ENCODE measurements at places on chromosomes 12 and 14. TPM values are rescaled to one million over a fixed set of nuclear protein-coding genes. Genes with fewer than 3 reads are reported as not detected.
A peak's percentile ranks its signal among the peaks of the same experiment; 100 is the strongest.

DNA sequence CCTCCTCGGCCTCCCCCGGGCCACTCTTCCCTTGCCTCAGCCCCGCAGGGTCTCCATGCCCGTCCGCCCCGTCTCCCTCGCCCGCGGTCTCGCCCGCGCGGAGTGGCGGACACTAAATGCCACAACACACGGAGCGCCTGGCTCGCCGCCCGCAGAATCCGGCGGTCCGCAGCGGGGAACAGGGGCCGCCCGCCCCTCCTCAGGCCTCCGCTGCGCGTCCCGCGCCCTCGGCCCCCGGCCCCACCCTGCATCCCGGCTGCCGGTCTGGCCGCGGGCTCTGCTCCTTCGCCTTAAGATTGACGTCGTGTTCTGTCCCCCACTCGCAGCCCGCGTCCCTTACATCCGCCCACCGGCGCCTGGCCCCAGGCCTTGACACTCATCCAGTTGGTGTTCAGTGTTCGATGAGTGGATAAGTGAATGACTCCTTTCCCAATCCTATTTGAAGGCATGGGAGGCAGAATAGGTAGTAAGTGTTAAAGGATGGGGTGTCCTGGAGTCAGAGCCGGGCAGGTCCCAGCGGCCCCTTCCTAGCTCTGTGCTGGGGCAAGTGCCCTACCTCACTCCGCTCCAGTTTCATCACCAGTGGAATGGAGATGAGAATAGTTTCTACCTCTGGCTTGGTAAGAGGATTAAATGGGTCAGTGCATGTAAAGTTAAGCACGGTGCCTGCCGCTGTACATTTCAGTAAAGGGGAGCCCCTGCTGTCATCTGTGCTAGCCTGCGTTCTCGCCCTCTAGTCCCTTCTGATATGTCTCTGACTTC is 622 bp downstream of the TECPR2 start:
- peak; percentile 56 for DNase-seq
- peaks cover 8% of the 10 kb centered on the region for H3K36me3 ChIP-seq
- peaks cover 38% of the 10 kb centered on the region for H3K4me1 ChIP-seq
- H3K27ac ChIP-seq = peak overlapping the region; percentile 85
- H3K27me3 ChIP-seq = no peaks in the 10 kb centered on the region
- H3K4me3 ChIP-seq = no peak overlapping the region

Gene CCDC197
- total RNA-seq = not detected

DNA sequence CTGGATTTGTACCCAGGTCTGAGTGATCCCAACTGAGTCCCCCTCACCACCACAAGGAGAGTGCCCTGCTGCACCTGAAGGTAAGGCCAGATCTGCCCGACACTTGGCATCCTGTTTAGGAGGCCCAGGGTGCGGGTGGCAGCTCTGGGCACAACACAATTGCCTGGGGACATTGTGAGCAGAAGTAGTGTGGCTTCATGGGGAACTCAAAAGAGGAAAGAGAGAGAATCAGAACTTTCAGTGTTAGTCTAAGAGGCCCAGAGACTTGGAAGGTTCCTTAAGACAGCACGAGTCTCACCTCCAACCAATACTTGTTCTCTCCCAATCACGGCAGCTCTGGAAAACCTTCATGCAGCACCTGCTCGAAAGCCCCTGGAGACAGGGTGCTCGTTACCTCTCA is 6.6 kb upstream of the SLC8B1 start:
- no peak for DNase-seq
- no peak overlapping the region for H3K27ac ChIP-seq
- H3K27me3 ChIP-seq = no peaks in the 10 kb centered on the region

DNA sequence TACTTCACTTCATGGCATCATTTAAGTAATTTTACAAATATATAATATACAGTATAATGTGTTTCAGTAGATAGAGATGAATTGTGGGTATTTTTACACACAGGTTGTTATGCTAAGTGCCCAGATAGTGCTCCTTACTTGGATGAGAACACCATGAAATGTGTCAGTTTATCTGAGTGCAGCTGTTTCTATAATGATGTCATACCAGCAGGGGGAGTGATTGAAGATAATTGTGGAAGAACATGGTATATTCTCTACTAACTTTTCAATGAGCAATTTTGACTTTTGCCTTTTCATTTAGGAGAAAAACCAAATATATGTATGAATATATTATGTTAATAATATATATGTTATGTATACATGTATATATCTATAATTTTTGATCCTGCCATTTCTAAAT is 221.6 kb downstream of the LRRK2 start:
- H3K27me3 ChIP-seq = no peaks in the 10 kb centered on the region
- H3K4me1 ChIP-seq = no peaks in the 10 kb centered on the region
- H3K4me3 ChIP-seq = no peak overlapping the region
- DNase-seq = no peak
- no peak overlapping the region for H3K27ac ChIP-seq

GRCh38 chr12:78062786-78063185 is 232.1 kb downstream of the NAV3 start:
- no peaks in the 10 kb centered on the region for H3K36me3 ChIP-seq
- no peak overlapping the region for H3K27ac ChIP-seq
- no peak overlapping the region for H3K4me3 ChIP-seq
- DNase-seq = no peak
- H3K27me3 ChIP-seq = no peaks in the 10 kb centered on the region
- no peaks in the 10 kb centered on the region for H3K4me1 ChIP-seq
